GM03348 (cell line): ENCODE measurements at places on chromosomes 1 and 21.

GRCh38 chr1:175133673-175134435 lies 58.7 kb downstream of the KIAA0040 start:
- DNase-seq: no peak

DNA sequence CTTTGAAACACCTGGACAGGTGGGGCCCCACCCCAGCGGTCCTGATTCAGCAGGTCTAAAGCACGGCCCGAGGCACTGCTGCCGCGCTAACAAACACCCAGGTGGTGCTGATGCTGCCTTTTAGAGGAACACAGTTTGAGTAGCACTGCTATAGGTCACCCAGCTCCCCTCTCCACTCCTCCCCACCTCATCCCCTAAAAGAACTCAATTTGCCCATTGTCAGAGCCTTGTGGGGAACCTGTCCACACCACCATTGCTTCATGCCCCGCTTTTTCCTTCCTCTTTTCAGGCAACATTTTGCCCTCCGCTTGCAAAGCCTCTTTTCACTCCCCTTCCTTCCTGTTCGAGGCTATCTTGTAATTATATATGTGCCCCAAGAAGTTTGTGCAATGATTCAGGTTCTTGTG lies 26.2 kb upstream of the PADI4 start:
- no peak for DNase-seq

- peak; percentile 84 for DNase-seq
These were observed 7.3 kb downstream of the C8B start for GRCh38 chr1:56958526-56958925.

DNA sequence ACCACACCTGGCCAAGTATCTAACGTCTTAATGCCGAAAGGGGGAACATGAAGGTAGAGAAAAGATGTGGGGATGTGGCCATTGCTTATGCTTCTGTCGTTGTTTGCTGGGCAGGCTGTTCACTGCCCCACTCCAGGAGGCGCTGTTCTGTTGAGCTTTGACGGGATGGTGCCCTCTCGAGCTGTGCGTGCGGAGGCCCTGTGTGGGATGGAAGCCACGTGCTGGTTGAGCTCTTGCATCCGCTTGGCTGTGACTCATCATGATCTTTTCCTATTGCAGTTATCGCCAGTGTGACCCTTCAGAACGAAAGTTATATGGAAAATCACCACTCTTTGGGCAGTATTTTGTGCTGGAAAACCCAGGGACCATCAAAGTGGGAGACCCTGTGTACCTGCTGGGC lies 26.3 kb downstream of the MTARC1 start:
- DNase-seq: no peak

GRCh38 chr1:114353262-114353661 lies 157.7 kb downstream of the TRIM33 start:
- peak; percentile 38 for DNase-seq

DNA sequence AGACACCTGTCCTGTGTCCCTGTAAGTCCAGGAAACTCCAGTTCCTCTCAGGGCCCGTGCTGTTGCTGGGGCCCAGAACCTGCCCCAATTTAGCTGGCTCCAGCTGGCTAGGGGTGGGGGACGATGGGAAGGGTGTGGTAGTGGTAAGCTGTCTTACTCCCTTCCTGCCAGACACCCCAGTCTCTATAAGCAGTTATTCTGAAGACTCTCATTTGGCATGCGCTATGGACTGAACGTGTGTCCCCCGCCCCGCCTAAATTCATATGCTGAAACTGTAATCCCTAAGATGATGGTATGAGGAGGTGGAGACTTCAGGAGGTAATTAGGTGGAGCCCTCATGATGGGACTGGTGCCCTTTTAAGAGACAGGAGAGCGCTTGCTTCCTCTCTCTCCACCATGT lies 82.0 kb downstream of the MAP3K7CL start:
- DNase-seq: no peak

- no peak for DNase-seq
These were observed 29.3 kb downstream of the MYOG start for GRCh38 chr1:203056516-203056915.

- no peak for DNase-seq
These were observed 131.0 kb downstream of the TRIM33 start for GRCh38 chr1:114379987-114380386.
